ENCODE measurements at places on chromosomes 4 and X.

DNA sequence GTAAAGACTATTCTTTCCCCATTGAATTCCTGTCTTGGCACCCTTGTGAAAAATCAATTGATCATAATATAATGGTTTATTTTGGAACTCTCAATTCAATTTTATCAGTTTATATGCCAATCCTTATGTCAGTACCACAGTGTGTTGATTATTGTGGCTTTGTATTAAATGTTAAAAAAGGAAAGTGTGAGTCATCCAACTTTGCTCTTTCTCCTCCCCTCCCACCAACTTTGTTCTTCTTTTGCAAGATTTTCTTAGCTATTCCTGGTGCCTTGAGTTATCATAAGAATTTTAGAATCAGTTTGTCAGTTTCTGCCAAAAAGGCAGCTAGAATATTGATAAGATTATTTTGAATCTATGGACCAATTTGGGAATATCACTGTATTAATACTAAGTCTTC, 11.2 kb upstream of the RNF175 start:
- no peak for DNase-seq

GRCh38 chr4:16183604-16184003, 42.7 kb downstream of the TAPT1 start:
- DNase-seq = no peak

DNA sequence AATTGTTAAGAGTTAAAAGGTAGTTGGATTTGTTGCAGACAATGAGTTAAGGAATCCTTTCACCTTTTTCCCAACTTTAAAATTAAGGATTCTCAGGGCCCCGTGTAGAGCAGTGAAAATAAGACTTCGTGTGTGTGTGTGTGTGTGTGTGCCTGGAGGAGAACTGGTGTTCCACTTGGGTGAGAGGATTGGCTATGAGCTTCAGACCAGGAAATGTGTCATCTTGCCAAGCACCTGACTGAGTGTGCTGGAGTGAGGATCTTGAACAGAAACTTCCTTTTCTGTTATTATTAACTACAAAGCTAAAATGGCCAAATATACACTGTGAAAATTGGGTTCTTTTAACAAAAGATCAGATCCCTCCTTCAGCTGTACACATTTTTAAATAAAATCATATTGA, 113.1 kb upstream of the VCX2 start:
- DNase-seq = no peak

GRCh38 chr4:181938631-181939030, 304.6 kb upstream of the TENM3 start:
- DNase-seq = no peak

DNA sequence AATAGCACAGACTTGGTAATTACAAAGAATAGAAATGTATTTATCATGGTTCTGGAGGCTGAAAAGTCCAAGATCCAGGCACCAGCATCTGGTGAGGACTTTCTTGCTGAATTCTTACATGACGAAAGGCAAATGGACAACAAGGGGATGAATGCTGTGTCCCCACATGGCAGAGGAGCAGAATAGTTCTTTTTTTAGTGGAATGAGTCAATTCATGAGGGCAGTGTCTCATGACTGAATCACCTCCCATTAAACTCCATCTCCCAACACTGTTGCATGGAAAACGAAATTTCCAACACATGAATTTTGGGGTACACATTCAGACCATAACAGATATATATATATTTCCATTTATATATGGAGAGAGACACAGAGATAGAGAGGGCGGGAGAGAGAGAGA, 628.3 kb downstream of the TRIML1 start:
- no peak for DNase-seq

DNA sequence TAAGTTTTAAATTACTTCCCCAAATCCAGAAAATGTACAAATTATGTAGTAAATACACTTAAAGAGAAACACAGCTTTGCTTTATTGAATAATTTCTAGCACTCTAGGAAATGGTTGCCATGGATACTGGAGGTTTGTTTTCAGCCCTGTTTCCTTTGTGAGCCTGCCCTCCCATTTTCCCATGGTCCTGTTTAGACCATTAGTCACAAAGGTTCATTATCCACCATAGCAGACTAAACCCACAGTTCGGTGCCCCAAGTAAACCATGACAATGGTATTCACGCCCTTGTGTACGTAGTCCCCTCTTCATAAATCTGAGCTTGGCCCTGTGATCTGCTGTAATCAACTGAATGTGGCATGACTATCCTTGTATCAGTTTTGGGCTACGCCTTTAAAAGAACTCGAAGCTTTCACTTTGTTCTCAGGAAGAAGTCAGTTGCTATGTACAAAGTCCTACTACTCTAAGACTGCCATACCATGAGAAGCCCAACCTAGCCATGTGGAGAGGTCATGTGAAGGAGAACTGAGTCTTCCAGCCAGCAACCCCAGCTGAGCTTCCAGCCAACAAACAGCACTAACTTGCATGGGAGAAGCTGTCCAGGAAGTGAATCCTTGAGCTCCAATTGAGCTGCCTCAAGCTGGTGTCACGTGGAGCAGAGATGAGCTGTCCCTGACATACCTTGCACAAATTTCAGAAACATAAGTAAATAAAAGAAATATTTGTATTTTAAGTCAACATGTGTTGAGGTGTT, 300.4 kb downstream of the LDB2 start:
- peak; percentile 33 for DNase-seq

GRCh38 chrX:104285201-104285600, 30.5 kb upstream of the ESX1 start:
- DNase-seq = no peak

- DNase-seq = no peak
Observed at GRCh38 chr4:70681704-70682103, 6.6 kb upstream of the UTP3 start.

GRCh38 chrX:37875675-37876074, 28.3 kb upstream of the DYNLT3 start:
- no peak for DNase-seq

GRCh38 chrX:72137846-72138495, 6.3 kb upstream of the RTL5 start:
- DNase-seq = no peak

GRCh38 chr4:173345648-173346047, 11.5 kb upstream of the HMGB2 start:
- no peak for DNase-seq

DNA sequence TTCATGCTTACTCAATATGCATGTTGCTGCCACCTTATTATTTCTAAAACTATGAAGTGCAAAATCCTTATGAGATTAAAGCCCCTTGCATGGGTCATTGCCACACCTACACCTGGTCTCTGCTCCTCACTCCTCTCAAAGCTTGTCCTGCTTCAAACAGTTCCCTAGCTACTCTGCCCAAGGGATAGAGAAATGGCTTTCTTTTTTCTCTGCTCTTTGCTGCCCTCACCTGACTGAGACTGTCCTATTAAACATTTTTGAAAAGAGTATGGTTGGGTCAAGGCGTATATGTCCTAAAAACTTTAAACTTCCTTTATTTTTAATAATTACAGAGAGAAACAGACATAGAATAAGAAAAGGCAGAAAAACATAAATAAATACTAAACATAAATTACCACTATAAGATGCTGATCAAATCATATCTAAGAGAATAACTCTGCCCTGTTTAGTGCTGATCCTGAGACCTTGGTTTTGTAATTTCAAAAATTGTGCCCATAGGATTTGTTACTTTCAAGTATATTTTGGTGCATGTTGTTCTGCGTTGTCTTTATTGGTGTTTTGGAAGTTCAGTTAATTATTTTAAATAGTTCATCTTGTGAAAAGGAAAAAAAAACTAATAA, 704.9 kb upstream of the PABPC4L start:
- DNase-seq = peak; percentile 31

DNA sequence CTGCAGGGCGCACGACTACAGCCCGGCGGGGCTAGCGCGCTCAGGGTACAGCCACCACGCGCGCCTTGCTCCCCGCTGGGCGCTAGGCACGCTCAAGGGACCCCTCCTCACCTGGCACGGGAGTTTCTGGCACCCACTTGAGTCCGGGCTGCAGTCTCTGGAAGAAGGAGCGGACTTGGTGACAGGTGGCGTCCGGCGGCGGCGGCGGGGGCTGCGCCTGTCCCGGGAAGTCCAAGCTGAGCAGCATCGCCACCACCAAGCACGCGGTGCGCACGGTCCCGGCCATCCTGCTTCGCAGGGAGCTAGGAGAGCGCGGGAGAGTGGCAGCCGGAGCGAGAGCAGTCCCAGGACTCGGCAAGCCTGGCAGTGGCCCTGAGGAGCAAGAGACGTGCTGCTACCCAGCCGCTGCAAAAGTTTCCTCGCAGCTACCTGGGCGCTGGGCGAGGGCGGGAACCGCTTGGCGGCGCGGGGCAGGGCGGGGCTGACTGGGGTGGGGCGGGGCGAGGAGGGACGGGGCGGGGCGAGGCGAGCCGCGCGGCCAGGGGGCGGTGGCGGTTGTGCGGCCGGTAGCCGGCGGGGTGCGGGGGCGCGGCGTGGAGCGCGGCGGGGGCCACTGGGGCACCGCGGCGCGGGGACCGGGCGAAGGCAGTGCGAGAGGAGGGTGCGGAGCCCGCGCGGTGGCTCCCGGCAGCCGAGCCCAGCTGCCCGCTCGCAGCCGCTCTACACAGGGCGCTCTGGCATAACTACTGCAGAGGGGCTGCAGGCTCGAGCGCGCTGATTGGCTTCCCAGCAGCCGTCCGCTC, at the start of gene GPC3:
GPC3 (minus strand) TSS at position 431 of the 803 bp plus-strand sequence.
- DNase-seq = peak; percentile 51

DNA sequence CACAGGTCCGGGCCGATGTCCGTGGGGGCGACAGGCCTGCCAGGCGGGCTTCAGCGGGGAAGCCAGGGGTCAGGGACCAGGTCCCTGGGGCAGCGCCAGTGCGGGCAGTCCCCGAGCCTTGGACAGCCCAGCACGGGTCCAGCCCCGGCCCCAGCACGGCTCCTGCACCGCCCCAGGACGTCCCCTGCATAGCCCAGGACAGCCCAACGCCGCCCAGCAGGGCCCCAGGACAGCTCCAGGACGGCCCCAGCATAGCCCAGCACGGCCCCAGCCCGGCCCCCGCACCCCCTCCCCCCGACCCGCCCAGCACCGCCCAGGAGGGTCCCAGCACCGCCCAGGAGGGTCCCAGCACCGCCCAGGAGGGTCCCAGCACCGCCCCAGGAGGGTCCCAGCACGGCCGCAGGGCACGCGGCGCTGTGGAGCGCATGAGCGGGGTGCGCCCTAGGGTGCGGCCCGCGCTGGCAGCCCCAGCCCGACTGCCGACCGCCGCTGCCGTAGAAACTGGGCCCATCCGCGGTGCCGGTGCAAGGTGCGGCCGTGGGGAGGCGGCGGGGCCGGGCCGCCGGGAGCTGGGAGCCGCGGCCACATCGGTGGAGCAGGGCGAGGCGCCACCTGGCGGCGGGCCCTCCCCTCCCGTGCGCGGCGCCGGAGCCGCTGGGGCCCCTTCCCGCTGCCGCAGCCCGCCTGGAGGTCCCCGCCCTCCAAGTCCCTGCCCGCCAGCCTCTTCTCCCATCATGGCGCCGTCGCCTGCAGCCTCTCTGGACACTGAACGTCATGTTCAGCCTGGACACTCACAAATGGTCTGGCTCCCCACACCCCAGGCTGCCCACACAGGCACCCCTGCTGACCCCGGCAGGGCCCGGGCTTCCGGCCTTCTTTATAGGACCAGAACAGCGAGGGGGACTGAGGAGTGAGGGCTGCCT, 106.8 kb upstream of the NKX1-1 start:
- no peak for DNase-seq

GRCh38 chrX:29308726-29309125, 721.5 kb downstream of the IL1RAPL1 start:
- DNase-seq = no peak

GRCh38 chr4:6447672-6448171, 24.7 kb downstream of the PPP2R2C start:
- no peak for DNase-seq

GRCh38 chr4:11039634-11040131, 355.1 kb upstream of the CLNK start:
- no peak for DNase-seq

All from trophoblast cell (in vitro differentiated cells and primary cell).